H9 (cell line): ENCODE measurements at places on chromosomes 12 and 14.
A peak's percentile ranks its signal among the peaks of the same experiment; 100 is the strongest.

DNA sequence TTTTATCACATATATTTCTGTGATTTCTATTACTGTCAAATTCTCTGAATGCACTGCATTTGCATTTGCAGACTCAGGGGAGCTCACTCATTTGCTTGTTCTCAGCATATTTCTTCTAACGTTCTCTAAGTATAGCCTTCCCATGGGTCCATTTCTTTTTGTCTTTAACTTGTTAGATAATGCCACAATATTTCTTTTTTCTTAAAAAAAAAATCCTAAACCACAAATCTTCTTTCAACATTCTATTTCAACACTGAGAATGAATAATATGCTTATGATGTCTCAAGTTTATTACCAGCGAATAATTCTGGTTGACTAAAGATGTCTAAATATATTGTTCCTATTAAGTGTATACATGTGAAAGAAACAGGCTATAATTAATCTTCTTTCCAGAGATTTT is 200.2 kb downstream of the ANO6 start:
- H3K4me3 ChIP-seq: no peak overlapping the region
- no peaks in the 10 kb centered on the region for H3K27me3 ChIP-seq
- H3K4me1 ChIP-seq: no peaks in the 10 kb centered on the region
- peaks cover 18% of the 10 kb centered on the region for H3K36me3 ChIP-seq
- H3K27ac ChIP-seq: no peak overlapping the region

DNA sequence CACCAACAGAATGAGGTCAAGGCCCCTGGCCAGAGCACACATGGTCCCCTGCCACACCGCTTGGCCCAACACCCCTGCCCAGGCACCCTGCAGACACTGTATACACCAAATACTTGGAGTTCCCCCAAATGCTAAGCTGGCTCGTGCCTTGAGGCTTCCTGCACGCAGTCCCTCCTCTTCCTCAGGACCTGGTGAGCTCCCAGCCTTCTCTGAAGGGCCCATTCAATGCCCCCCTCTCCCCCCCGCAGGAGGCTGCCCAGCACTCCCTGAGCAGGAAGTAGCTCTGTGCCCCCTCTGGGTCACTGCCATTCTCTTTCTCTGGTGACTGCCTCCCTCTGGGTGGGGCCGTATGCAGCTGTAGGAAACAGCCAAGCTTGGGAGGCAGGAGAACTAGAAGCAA is 75.3 kb downstream of the ITPK1 start:
- no peak overlapping the region for H3K27ac ChIP-seq
- H3K4me1 ChIP-seq: peaks cover 28% of the 10 kb centered on the region; the same call in 1 of the 2 replicates
- no peak for DNase-seq
- no peaks in the 10 kb centered on the region for H3K27me3 ChIP-seq

DNA sequence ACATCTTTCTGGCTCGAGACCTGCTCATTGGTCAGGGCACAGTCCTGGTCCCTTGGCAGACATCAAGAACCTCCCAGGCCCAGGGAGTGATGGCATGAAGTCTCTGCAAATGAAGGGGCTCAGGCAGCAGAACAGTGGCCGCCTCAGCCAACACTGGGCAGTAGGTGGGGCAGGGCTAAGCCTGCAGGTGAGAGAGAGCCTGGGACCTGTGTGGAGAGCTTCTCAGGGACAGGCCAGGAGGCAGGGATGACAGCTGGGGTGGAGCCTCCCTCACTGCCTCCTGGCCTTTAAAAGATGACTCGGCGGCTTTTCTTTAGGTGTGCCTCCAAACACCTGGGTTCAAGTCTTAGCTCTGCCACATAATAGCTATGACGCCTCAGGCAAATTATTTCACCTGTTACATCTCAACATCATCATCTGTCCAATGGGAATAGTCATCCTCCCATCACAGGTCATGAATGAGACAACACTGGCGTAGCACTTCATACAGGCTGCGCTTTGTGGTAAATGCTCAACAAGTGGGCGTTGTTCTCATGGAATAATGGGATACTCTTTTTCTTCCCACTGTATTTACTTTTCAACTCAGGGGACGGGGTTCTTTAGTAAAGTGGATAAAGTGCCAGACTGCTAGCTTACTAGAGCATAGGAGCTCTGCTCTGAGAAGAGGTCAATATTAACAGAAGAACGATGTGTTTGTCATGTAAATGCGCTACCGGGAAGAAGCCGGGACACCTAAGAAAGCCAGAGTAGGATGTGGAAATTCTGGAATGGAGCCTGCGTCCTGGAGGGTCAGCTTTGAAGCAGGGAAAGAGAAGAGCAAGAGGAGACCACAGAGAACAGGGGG is 277.4 kb downstream of the FOXN3 start:
- H3K4me1 ChIP-seq: peaks cover 9% of the 10 kb centered on the region; the same call in 1 of the 2 replicates
- peak; percentile 69 for DNase-seq

DNA sequence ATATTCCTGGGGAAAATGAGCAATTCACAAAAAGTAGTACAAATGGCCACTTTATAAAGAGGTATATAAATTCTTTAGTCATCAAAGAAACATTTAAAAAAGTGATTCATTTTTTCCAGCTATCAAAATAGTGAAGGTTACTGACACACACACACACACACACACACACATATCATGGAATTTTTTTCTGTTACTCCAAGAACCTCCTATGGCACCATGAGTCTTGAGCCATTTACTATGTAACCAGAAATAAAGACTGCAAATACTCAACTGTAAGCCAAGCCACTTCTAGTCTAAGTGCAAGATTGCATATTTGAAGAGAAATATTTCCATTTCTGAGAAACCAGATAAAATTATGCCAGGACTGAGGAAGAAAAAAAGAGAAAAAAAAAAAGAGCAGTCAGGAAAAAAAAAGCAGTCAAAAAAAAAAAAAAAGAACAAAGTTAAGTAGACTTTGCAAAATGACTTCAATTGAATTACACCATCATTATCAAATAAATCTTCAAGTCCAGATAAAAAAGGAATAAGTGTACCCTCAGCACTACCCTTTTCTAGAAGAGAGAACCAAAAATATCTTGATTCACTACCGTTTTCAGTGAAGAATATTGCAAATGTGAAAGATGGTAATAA is 275.7 kb downstream of the DAD1 start:
- H3K36me3 ChIP-seq: no peaks in the 10 kb centered on the region
- DNase-seq: no peak
- no peaks in the 10 kb centered on the region for H3K4me1 ChIP-seq
- H3K27me3 ChIP-seq: no peaks in the 10 kb centered on the region
- no peak overlapping the region for H3K27ac ChIP-seq

DNA sequence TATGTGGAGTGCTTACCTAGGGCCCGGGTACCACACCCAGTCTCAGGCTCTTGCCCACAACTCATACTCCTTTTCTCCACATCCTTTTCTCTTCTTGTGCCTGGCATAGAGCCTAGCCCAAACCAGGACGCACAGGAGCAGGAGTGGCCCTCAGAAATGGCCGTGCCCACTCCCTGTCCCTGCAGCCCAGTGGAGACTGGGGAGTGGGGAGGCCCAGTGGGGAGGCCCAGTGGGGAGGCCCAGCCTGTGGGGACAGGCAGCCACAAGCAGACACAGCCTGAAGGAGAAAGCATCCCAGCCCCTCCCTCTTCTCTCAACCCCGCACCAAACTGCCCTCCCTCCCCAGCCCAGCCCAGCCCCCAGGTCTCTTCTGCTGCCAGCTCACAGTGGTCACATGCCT is 196.8 kb downstream of the KIF26A start:
- H3K27ac ChIP-seq: no peak overlapping the region
- no peaks in the 10 kb centered on the region for H3K27me3 ChIP-seq
- H3K4me1 ChIP-seq: no peaks in the 10 kb centered on the region
- H3K4me3 ChIP-seq: no peak overlapping the region

GRCh38 chr12:38538319-38538718 is 221.7 kb downstream of the ALG10B start:
- H3K36me3 ChIP-seq: no peaks in the 10 kb centered on the region
- no peak for DNase-seq
- no peak overlapping the region for H3K4me3 ChIP-seq
- H3K27me3 ChIP-seq: no peaks in the 10 kb centered on the region
- no peak overlapping the region for H3K27ac ChIP-seq

DNA sequence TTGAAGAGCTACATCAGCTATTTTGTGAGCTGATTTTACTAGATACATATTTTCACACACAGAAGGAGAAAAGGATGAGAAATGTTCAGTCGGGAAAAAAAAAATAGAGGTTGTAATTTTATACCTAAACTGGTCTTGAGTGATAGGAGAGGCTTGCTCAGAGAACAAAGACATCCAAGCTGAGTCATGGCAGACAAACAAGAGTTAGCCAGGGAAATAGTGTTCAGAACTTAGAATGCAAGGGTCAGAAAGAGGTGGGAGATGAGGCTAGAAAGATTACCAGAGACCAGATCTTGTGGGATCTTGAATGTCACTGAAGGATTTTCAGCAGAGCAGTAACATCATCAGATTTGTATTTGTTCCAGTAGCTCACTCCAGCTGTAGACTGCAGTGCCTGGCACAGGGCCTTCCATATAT is 121.9 kb upstream of the ATF1 start:
- DNase-seq: no peak
- H3K36me3 ChIP-seq: peaks cover 6% of the 10 kb centered on the region
- H3K27me3 ChIP-seq: no peaks in the 10 kb centered on the region
- no peaks in the 10 kb centered on the region for H3K4me1 ChIP-seq
- no peak overlapping the region for H3K27ac ChIP-seq
- H3K4me3 ChIP-seq: no peak overlapping the region

DNA sequence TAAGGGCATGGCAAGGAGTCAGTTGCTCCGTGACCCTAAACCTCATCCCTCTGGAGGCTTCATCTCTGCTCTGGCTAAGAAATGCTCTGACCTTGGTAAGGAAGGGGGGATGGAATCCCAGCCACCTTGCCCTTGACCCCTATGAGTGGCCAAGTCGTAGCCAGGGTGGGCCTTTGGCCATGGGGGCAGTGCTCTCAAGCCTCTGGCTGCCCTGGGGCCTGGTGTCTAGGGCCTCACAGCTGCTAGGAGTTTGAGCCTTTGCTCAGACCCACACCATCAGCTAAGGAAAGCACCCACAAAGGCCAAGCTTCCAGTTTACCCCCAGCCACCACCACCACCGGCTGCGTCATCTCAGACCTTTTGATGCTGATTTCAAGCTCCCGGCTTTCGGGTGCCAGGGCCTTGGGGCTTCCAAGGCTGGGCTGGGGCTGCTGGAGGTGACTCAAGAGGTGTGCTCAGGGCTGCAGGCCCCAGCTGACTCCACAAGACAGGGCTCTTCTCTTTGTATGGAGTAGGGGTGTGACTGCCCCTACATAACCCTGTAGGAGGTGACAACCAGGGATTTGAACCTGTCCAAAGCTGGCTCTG is 3.7 kb downstream of the ASB2 start:
- no peaks in the 10 kb centered on the region; the same call in 1 of the 2 replicates for H3K4me1 ChIP-seq
- H3K27me3 ChIP-seq: no peaks in the 10 kb centered on the region
- H3K4me3 ChIP-seq: no peak overlapping the region
- H3K36me3 ChIP-seq: no peaks in the 10 kb centered on the region
- H3K27ac ChIP-seq: no peak overlapping the region

DNA sequence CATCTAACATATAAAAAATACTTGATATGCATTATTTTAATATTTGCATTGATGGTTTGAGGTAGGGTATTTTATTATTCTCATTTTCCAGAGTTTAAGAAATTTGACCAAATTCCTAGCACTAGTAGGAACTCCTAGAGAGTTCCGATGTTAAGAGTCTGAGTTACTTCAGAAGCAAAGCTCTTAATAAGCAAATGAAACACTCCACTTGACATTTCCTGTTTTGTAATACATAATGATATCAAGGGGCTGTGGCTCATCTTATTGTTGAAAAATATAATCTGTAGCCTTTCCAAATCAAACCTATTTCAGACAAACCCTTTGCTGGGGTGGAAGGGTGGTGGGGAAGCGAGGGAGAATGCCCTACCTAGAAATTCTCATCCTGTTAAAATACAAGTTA is 355.5 kb downstream of the DIO2 start:
- no peak overlapping the region for H3K27ac ChIP-seq
- no peaks in the 10 kb centered on the region for H3K36me3 ChIP-seq
- H3K4me3 ChIP-seq: no peak overlapping the region

- no peaks in the 10 kb centered on the region for H3K36me3 ChIP-seq
- no peak overlapping the region for H3K27ac ChIP-seq
- no peaks in the 10 kb centered on the region for H3K27me3 ChIP-seq
- peak overlapping the region; percentile 8; the same call in 1 of the 3 replicates for H3K4me3 ChIP-seq
Observed at GRCh38 chr12:69008520-69008919, 75.5 kb upstream of the CPM start.

- no peak overlapping the region for H3K27ac ChIP-seq
- DNase-seq: no peak
- H3K4me3 ChIP-seq: no peak overlapping the region
- no peaks in the 10 kb centered on the region for H3K36me3 ChIP-seq
- no peaks in the 10 kb centered on the region; the same call in 1 of the 2 replicates for H3K4me1 ChIP-seq
Observed at GRCh38 chr12:111074559-111074958, 154.2 kb upstream of the MYL2 start.

GRCh38 chr14:76927971-76928700 is 100.4 kb downstream of the IRF2BPL start:
- no peaks in the 10 kb centered on the region for H3K27me3 ChIP-seq
- DNase-seq: no peak
- no peaks in the 10 kb centered on the region for H3K36me3 ChIP-seq
- H3K4me1 ChIP-seq: peaks cover 15% of the 10 kb centered on the region; the same call in 1 of the 2 replicates
- no peak overlapping the region for H3K27ac ChIP-seq

- no peaks in the 10 kb centered on the region; the same call in 2 of the 3 replicates for H3K36me3 ChIP-seq
- no peaks in the 10 kb centered on the region for H3K27me3 ChIP-seq
- H3K4me1 ChIP-seq: no peaks in the 10 kb centered on the region; the same call in 1 of the 2 replicates
Observed at GRCh38 chr12:124993626-124994436, at the start of gene BRI3BP. Gene BRI3BP (plus strand): TSS chr12:124993645. CDS start chr12:124993791, 146 bp downstream.

DNA sequence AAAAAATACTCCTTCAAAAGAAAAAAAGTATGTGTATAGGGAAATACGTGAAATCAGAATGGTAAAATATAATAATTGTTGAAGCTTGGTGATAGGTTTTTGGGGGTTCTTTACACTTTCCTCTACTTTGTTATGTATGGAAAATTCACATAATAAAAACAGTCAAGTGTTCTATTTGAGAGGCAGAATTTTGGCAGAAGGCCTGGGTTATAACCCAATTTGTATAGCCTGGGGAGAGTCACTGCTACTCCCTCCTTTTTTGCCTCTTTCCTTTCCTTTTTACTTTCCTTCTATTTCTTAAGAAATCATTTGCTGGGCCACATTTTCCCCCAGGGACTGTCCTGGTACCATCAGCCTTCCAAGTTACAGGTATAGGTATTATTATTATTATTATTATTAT is 105.7 kb downstream of the CRADD start:
- H3K27ac ChIP-seq: no peak overlapping the region
- H3K4me1 ChIP-seq: peaks cover 3% of the 10 kb centered on the region
- no peaks in the 10 kb centered on the region for H3K27me3 ChIP-seq

- H3K27ac ChIP-seq: no peak overlapping the region
- H3K4me1 ChIP-seq: peaks cover 1% of the 10 kb centered on the region; the same call in 1 of the 2 replicates
- no peak overlapping the region for H3K4me3 ChIP-seq
- DNase-seq: no peak
- H3K36me3 ChIP-seq: peaks cover 2% of the 10 kb centered on the region; the same call in 1 of the 3 replicates
Observed at GRCh38 chr14:77309131-77309530, 11.6 kb downstream of the POMT2 start.

DNA sequence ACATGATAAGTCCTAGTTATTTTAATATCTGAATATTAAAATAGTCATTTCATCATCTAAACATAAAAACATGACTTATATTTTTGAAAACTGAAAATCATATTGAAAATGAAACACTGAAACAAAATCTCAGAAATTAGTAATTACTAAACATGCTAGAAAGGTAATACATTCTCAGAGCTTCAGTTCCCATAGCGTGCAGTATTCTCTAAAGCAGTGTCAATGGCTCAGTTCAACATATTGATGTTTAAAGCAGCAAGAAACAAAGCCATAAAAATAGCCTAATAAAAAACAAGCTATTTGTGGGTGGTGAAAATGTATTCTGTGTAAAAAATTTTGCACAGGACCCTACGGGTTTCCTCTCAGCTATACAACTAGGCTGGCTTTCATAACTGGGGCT is 1337.4 kb downstream of the FSCB start:
- no peaks in the 10 kb centered on the region for H3K36me3 ChIP-seq
- no peak for DNase-seq
- no peak overlapping the region for H3K4me3 ChIP-seq
- no peak overlapping the region for H3K27ac ChIP-seq
- no peaks in the 10 kb centered on the region for H3K4me1 ChIP-seq
